Islet precursor cell (in vitro differentiated cells): ENCODE measurements at places on chromosomes 1 and 21.

- peak; percentile 63 for DNase-seq
Observed at GRCh38 chr1:113123737-113124136, 50.7 kb downstream of the LRIG2 start.

GRCh38 chr1:66641891-66642473 is 108.0 kb downstream of the SGIP1 start:
- no peak for DNase-seq

- peak; percentile 78 for DNase-seq
Observed at GRCh38 chr1:70459496-70460225, 48.6 kb downstream of the CTH start.

DNA sequence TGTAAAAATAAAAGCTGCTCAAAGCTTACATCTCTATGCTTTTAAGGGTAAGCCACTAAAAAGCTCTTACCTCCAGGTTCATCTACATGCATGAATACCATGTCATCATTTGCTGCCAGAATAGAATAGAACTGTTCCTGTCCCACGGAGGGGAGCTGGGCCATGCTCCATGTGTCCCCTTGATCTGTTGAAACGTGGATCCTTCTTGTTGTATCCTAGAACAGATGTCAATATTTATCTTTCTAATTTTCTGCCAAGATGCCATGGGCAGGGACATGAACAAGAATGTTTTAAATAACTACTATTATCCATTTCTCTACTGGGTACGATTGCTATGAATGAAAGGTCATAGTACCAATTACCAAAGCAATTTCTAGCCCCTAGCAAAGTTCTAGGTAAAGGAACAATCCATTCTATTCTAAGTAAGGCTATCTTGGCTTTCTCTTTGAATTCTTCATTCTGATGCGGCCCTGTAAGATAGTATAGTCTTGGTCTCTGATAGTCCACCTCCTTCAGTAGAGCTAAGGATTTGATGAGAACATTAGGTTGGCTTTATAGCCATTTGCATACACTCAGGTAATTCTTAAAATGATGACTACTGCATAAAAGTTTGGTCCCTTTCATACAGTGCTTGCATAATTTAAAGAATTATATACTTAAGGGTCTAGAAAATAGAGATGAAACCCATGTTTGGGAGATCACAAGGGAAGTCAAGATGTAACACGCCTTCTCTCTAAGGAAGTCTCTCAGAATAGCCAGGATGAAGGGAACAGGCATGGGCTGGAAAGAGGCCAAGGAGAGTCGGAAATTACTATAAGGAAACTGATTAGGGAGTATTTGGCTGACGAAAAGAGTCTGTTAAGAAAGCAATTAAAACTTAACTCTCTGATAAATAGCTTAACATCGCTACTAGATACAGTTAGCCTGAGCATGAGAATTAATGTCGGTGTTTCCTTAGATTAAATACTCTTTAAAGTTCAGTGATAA is 35.4 kb upstream of the MYBPHL start:
- no peak for DNase-seq

DNA sequence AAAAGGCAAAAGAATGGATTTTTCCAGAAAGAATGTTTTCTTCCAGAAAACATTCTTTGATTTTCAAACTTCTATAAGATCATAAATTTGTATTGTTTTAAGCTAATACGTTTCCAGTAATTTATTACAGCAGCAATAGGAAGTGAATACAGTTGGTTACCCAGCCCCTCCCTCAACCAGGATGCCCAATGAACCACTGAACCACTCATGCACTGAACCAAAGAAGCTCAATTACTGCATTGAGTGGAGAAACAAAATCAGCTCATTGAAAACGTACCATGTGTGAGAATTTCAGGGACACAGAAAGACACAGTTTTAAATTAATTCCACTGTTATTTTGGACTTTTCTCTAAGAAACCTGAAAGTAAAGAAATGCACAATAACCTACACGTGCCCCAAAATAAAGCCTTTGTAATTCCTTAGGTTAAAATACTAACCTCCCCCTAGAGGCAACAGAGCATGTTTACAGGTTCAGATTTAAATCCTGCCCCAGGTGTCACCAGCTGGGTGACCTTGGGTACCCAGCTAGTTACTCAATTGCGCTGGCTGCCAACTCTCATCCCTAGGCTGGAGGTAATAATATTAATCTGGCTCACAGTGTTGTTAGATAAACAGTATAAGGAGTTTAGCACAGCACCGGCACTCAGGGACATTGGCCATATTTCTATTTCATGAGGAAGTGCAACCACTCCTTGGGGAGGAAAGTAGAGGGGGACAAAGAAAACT is 111.7 kb downstream of the NMNAT2 start:
- DNase-seq: no peak

DNA sequence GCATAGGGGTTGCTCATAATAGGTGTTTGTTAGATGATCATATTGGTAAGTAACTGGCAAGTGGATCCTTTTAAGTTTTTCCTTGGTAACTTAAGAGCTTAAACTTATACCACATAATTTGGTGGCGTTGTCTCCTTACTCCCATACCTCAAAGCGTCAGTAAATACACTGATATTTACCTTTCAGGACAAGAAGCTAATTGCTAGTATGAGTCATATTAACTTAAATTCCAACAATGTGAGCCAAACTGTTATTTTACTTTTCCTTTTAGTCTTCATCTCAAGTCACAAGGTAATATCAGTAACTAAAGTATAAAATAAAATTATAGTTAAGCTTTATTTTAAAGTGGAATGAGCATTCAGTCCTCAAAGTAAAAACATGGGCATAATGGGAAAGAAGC is 9.0 kb upstream of the SH3GLB1 start:
- no peak for DNase-seq

DNA sequence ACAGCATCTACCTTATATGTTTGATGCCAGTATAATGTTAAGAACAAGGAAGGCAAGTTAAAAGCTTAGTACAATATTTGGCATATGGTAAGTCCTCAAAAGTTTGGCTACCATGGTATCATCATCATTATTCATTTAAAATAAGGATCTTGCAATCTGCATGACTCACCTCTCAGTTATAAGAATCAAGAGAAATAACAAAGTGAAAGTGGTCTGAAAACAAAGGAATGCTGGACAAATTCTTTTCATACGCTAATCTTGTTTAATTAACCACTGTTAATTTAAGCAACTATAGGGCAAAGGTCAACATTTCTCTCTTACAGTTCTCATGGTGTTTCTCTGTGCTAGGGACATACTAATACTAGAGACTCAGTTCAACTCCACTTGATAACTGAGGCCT is 13.0 kb upstream of the CLDN19 start:
- no peak for DNase-seq

DNA sequence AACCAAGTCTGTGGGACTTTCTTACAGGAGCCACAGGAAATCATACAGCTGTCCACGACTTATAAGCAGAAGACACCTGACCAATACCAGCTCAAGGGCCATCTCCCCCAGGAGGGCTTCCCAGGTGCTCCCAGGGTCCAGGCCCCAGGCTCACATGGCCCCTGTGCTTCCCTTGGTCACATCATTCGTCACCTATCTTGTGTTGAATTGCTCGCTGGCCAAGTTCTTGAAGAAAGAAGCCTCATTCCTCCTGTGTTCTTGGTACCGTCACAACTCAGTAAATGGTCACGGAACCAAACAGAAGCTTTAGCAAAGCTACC is 3.0 kb downstream of the NPHP4 start:
- DNase-seq: no peak

- peak; percentile 56 for DNase-seq
Observed at GRCh38 chr1:19209439-19209989, 552 bp downstream of the UBR4 start.

GRCh38 chr21:42212266-42212665 is 6.7 kb upstream of the ABCG1 start:
- DNase-seq: no peak

DNA sequence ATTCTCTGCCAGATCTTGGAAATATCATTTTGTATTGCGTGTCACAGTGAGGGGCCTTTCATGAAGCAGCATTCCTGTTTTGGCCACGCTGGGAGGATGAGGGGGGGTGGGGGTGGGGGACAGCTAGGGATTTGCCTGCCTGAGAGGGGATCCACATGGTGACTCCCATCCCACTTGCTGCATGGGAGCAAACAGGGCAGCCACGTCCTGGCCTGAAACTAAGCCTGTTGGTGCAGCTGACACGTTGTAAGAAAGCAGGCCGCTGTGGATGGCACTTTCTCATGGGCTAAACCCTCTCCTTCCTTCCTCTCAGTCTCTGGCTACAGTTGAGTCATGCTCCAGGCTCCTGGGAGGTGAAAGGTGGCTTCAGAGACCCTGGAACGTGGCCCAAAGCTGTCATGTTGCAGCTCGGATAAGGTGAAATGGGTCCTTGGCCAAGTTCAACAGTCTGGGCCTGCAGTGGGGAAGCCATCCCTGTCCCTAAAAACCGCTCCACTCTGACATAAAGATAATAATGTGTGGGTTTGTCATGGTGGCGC is 346.7 kb upstream of the VAMP3 start:
- no peak for DNase-seq

DNA sequence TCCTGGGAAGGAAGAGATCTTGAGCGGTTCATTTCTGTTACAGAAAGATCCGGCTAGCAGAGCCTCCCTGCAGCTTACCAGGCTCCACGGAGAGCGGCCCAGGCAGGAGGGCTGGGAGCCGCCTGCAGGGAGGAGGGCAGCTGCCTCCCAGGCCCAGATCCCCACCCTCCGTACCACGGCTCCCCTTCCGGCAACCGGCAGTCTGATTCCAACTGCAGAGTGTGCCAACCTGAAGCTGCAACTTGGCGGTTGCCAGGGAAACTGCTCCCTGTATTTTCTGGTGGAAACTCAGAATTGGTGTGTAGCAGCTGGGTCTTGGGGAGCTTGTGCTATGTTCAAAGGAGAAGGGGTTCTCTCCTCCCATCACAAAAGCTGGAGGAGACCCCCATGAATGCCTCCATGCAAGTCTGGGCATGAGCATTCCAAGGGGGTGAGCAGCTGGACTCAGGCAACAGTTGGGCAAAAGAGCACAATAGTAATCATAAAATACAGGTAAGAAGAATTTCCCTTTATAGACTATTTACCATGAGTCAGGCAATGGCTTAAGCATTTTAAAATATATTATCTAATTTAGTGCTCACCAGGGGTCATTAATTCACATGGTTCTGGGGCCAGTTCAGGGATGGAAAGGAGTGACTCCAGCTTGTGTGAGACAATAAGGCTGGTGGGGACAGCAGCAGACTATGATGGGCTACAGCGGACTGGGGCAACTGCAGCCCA is 46.1 kb upstream of the KAZN start:
- DNase-seq: no peak

DNA sequence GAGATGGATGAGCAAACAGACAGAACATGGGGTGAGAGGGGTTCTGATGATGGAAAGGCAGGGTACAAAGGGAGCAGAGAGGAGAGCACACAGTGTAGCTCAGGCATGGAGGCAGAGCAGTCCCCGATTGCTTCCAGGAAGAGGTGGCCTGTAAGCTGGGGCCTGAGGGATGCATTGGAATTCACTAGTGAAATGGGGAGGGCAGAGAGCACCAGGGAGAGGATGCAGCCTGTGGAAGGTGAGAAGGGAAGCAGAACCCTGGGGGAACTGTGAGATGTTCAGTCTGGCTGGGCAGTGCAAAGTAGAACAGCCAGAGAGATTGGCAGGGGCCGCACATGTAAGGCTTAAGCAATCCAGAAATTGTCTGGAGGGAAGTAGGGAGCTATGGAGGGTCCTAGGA is 12.2 kb downstream of the ZNF362 start:
- DNase-seq: no peak

DNA sequence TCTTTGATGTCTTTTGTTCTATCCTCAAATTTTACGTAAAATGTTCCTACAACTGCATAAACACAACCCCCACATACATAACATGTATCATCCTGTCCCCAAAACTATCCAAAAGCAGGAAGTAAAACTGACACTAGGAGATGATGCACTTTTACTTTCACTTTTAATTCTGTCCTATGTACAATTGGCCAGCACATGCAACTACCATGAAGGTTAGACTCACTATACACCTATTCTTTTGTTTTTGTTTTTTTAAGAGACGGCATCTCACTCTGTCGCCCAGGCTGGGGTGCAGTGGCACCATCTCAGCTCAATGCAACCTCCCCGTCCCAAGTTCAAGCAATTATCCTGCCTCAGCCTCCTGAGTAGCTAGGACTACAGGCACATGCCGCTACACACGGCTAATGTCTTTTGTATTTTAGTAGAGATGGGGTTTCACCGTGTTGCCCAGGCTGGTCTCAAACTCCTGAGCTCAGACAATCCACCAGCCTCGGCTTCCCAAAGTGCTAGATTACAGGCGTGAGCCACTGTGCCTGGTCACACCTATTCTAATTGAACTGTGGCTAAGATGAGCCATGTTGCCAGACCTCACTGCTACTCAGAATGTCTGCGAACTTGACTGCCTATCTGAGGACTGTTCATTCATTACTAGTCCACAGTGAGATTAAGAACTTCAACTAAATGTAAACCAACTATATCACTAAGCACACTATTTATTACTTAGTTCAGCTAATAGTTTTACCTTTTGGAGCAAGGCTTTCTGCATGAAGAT is 48.0 kb downstream of the TOR3A start:
- DNase-seq: no peak

DNA sequence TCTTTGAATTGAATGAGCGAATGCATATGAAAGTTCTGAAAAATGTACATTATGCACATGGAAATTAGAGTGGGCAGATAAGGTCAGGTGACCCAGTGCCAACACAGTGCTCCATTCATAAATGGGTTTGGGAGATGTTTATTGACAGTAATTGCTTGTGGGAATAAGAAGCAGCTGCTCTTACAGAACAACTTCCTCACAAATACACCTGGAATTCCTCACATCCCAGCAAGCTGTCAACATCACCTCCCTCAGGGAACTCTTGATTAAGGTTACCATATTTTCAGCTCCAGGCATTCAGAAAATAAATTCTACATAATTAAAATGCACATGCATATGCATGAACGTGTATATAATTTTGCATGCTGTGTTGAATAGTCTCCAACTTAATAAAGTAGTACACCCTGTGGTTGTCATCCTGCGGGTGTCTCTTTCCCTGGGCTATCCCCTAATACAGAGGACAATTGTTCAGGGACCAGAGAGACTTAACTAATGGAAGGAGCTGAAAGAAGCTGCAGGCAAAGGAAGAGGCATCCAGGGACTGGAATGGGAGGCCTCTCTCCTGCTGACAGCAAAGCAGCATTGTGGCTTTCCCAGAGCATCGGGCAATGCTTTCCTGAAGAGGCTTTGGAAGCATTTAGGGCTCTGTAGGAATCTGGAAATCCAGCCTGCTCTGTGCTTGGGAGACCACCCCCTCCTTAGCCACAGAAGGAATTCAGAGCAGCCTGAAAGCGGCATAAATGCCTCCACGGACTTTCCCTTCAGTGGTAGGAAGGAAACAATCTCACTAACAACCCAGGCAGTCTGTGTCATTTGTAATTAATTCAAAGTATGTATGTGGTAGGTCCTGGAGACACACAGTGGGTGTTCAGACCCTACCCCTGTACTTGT is 55.2 kb upstream of the GNG12 start:
- DNase-seq: peak; percentile 98
